Cerebellar nuclear complex (tissue), 1 donor: ENCODE measurements at places on chromosomes 4 and X.

- no peak for DNase-seq
These were observed 787.5 kb downstream of the FSTL5 start for GRCh38 chr4:161376275-161376674.

GRCh38 chrX:154654372-154654771 lies 993 bp upstream of the CTAG2 start:
- no peak for DNase-seq

DNA sequence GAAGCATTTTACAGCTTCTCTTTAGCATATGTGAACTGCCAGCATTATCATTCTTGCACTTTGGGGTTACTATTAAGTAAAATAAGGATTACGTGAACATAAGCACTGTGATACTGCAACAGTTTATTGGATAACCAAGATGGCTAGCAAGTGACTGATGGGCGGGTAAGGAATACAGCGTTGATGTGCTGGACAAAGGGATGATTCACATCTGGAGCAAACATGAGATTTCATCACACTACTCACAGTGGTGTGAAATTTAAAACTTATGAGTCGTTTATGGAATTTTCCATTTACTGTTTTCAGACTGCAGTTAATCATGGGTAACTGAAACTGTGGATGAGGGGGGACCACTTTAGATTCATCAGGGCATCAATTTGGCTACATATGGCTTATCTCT lies 16.0 kb downstream of the NBDY start:
- DNase-seq: no peak

- no peak for DNase-seq
These were observed 62.4 kb downstream of the ATXN3L start for GRCh38 chrX:13257223-13258051.

DNA sequence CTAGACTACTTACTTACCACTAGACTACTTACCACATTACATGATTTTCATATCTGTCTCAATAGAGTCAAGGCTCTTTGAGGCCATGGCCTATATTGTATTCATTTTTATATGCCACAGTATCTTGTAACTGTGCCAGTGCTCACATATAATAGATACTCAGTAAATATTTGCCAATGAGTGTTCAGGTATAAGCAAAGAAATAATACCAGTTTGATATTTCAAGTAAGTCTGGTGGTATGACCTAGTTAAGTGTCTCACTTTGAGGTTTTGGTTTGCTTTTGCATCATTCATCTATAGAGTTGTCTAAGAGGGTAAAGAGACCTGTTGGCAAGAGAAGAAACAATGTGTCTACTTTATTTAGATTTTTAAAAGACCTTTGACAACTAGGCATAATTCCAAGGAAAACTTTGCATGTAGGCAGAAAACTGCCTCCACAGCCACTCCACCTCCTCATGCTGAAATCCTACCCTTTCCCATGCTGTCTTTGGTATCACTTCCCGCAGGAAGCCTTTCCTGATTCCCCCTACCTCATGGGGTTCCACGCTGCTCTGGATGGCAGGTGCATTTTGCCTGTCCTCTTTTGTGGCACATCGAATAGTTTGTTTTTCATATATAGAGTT lies 91.3 kb upstream of the KLHL13 start:
- DNase-seq: no peak

GRCh38 chrX:21382715-21383114 lies 8.5 kb downstream of the CNKSR2 start:
- DNase-seq: no peak

DNA sequence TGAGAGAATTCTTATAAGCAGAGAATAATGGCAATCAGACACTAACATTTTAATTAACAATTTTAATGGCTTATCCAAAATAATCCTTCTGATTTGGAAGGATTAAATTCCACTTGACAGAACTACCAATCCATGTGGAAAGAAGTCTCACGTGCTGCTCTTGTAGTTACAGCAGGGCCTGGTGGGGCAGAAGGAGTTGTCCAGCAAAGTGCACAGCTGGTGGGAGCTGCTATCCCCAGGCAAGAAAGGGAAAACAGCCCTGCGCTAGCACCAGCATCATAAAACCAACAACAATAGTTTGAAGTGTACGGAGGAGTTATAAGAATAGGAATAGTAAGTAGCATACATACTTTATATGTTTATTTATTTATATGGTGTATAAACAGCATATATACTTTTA lies 127.4 kb upstream of the TRIM2 start:
- no peak for DNase-seq

GRCh38 chr4:67712650-67713528 lies 11.9 kb upstream of the UBA6 start:
- DNase-seq: no peak

DNA sequence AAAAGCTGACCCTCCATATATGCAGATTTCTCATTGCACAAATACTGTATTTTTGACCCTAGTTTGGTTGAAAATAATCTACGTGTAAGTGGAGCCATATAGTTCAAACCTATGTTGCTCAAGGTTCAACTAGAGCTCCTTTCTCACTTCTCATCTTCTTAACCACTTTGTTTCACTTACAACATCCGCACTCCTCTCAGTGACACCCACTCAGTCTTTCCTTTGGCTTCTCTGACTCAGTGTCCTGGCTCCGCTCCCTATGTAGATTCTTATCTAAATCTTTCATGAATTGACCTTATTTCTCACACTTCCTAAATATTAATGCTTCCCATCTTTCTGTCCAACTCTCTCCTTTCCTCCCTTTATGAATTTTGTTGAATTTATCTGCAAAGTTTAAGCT lies 32.9 kb upstream of the DKK2 start:
- DNase-seq: no peak

DNA sequence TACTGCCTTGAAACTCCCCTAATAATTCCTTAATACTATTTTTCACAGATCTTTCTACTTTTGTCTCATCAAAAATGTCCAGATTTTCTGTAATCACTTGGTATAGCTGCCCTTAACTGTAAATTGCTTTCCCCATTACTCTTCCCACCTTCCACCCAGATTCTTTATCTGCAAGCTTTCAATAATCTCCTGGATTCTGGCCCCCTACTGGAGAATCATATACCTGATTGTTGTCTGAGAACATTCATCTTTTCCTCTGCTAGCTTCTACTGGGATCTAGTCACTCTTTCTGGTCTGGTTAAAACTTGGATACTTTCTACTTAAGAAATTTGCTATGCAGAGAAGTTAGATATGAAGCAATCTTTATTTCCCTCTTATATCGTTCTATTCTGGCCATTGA lies 552.6 kb downstream of the PCDH19 start:
- no peak for DNase-seq

GRCh38 chr4:124810827-124811226 lies 98.3 kb upstream of the ANKRD50 start:
- DNase-seq: no peak

DNA sequence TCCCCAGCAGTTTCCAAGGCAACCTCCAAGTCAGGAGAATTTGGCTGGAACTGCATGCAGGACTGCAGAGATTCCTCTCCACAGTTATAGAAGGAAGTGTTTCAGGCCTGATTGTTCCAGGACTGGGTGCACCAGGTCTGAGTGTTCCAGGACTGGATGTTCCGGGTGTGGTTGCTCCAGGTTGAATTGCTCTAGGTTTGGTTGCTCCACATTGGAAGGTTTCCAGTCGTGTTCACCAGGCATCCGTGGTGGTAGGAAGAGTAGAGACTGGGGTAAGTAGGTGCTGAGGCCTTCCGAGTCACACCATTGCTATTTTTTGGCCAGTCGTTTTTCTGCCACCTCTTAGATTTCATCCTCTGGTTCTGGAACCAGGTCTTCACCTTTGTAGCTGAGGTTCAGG lies 105.4 kb downstream of the MSN start:
- no peak for DNase-seq

DNA sequence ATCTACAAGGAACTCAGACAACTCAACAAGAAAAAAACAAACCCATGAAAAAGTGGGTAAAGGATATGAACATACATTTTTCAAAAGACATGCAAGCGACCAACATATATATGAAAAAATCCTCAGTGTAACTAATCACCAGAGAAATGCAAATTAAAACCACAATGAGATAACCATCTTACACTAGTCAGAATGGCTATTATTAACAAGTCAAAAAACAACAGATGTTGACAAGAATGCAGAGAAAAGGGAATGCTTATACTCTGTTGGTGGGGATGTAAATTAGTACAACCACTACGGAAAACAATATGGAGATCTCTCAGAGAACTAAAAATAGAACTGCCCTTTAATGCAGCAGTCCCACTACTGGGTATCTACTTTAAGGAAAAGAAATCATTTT lies 12.1 kb downstream of the NIPAL1 start:
- DNase-seq: no peak

DNA sequence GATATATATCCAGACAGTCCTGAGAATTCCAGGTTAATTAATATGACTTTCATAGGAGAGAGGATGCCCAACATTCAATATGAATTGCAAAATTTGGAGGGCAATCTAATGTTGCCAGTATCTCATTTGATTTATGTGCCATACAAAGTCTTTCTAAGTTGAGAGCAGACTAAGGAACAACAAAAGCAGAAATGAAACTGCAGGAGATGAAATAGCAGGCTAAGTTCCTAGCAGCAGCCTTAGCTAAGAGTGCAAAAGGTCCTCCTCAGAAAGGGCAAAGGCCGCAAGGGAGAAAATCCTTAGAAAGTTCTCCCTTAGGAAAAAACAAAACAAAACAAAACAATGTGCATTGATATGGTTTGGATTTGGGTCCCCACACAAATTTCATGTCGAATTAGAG lies 602.9 kb upstream of the HTR2C start:
- no peak for DNase-seq

GRCh38 chrX:15579778-15580747 lies 20.7 kb downstream of the ACE2 start:
- DNase-seq: no peak

DNA sequence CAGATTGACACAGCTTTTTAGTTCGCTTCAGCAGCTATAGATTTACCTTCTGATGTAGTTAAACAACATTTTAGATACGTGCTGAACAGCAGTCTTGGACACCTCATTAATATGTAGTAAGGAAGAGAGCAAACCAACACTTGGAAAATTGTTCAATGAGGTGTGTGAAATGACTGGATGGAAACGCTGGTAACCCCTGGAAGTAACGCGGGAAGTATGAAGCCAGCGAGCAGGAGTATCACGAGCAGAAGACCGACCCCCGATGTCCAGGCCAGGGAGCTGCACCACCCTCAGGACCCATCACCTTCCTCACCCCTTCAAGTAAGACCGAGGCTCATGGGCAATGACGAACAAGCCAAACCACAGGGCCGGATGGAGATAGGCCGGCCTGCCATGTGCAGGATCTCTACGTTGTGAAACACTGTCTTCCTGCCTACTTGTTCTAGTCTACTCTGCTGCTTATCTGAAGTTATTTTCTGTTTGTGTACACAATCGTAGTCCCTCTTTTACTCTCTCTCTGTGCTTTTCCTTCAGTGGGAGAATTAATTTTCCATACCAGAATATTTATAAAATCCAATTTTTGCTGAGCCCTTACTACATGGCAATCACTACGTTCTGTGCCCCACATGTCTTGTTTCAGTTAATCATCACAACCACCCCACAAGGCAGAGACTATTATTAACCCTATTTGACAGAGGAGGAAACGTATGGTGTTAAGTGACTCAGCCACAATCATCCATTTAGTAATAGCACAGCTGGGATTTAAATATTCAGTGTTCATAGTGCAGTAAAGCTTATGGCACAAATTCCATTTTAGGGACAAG lies 221.7 kb downstream of the APBB2 start:
- DNase-seq: no peak

- DNase-seq: no peak
These were observed 7.4 kb upstream of the SLC10A4 start for GRCh38 chr4:48475770-48476169.

DNA sequence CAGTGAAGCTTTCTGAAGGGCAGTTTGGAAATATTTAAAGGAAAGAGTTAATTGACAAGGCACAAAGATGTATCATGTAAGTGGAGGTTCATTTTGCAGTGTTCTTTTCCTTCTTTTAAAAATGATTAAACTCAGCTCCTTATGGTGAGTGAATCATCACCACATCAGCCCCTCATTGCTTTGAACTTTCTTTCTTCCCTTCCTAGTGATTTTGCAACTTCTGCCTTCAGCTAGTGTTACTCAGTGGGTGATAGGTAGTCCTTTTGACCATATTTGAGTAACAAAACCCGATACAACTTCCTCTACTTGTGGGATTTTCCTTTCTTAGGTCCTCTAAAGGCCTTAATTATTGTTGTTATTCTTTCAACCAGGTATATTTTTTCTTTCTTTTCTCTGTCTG lies 8.2 kb downstream of the ZCCHC4 start:
- no peak for DNase-seq

GRCh38 chr4:2937986-2938385 lies 25.2 kb downstream of the NOP14 start:
- no peak for DNase-seq

DNA sequence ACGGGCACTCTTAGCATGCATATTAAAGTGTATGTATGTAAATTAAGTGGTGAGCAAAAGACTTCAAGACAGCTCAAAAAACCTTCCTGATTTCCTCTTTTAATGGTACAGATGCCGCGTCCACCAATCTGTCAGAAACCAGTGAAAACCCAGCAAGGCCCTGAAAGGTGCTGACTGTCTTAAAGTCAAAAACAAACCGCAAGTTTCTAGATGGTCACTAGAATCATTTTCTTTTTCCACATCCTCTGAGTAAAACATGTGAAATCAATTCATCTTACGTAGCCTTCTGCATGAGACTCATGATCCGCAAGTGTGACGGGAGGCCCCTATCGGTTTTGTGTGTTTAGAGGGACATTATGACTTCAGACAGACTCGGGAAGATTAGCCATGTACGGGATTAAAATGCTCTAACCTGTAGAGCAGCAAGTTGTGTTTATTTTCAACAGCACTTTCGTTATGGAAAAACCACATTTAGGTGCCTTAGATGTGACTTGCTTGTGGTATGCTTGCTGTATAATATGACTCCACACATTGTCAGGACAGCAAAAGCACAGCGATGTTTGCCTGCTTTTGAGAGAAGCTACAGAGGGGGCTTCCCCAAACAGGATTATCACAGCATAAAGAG lies 88.2 kb upstream of the STS start:
- DNase-seq: no peak

- DNase-seq: no peak
These were observed 188.7 kb downstream of the AFAP1 start for GRCh38 chr4:7750972-7751371.

- no peak for DNase-seq
These were observed 75.1 kb upstream of the TMEM164 start for GRCh38 chrX:109927663-109928273.

DNA sequence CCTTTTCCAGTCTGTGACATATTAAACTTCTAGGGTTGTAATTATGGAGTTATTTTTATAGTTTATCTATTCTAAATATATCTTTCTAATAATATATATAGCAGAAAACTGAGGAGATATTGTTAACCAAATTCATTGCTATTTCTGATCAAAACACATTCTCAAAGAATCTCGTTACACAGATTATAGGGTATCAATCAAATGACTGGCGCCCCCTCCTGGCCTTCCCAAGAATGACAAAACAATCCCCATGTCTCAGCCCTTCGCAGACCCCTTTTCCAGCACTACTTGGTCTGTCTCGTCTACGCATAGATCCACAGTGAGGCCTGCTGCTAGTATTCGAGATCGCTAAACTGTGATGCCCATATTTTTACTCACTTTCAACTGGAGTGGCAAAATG lies 209.3 kb downstream of the GPC3 start:
- no peak for DNase-seq

GRCh38 chrX:66110112-66110511 lies 53.9 kb upstream of the HEPH start:
- DNase-seq: no peak
